Ammon's horn (tissue), 1 donor: ENCODE measurements at places on chromosomes 5 and 9.

- no peak for DNase-seq
Observed at GRCh38 chr9:4225291-4226028, 74.4 kb downstream of the GLIS3 start.

DNA sequence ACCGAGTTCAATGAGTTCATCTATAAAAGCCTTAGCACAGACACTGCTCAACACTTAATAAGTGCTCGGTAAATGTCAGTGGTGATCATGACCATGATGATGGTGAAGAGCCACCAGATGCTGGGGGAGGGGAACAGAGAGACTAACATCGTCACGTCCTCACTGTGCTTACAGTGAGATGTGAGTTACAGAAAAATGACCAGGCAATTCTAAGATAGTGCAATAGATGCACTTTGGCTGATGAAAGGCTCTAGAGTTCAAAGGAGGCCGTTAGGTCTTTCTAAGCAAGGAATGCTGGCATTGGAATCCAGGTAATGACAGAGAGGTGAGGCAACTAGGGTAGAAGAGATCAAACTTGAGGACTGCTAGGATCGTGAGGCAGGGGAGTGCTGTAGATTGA lies 36.7 kb downstream of the ARL15 start:
- no peak for DNase-seq

DNA sequence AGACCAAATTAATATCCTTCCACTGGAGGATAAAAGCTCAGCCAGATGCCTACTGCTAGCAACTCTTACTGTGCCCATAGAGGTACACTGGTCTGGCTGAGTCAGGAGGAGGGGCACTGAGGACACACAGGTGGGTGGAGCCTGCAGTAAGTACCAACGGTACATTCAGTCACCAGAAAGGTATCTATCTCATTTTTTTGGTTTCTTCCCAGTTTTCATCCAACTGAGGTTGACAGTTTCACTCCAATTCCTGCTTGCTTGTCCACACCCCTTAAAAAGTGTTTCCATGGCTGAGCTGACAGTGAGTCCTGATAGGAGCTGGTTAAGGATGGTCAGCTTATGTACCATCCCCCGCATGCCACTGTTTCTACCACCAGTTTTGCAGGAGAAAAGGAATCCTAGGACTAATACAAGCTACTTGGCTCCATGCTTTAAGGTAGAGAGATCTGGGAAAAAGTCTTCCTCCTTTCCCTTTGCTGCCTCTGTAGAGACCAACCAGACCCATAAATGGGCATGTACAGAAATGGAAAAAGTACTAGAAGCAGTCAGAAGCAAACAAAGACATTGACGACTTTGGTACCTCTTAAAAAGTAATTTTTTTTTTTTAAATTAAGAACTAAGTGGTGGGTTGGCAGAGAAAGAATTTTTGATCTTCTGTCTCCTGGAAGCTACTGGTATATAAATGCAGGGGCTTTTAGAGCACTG lies 3.2 kb downstream of the ELL2 start:
- DNase-seq, result no peak

DNA sequence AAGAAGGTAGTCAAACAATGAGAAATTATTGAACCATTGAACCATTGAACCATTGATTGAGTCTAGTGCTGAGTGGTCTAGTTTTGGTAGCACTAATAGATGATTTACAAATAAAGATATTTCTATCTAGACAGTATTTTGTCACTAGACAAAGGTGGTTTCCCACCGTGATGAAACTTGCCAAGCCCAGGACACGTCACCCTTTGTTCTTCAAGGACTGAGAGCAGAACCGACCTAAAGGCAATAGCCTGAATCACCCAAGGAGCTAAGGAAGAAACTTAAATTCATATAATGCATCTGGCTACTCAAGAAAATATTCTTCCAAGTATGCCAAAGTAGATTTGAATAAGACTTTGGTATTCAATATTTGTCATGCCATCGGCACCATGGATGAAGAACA lies 103.3 kb downstream of the ESM1 start:
- no peak for DNase-seq

GRCh38 chr9:122307061-122307460 lies 42.4 kb downstream of the MRRF start:
- DNase-seq, result no peak

DNA sequence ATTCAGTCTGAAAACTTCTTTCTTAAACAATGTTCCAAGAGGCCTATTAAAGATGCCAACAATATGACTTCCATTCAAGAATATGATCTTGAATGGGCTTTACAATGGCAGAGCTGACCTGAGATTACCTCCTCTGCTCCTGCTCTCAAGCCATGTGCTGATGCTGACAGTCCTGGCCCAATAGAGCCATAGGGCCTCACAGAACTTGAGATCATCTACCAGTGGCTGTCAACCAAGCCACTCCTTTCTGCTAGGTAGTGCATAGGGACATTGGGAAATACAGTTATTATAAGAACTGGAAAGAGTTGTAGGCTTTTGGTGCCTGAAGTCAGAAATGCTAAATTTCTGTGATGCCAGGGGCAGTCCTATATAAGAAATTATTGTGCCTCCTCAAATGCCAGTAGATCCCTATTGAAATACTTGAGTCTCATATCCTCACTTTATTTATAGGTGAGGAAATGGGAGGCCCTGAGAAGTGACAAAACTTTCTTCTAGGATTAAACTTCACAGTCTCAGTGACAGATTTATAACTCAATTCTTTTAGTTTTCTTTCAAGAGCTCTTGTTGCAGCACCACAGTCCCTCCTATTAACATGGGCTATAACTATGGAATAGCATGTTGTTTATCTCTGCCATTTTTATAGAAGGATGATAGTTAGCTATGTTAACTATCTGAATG lies 10.9 kb downstream of the GHR start:
- no peak for DNase-seq

- peak; percentile 46 for DNase-seq
Observed at GRCh38 chr5:139177809-139178588, 20.2 kb downstream of the SIL1 start.

GRCh38 chr9:85639675-85640186 lies 102.0 kb downstream of the AGTPBP1 start:
- DNase-seq, result no peak

- DNase-seq, result no peak
Observed at GRCh38 chr5:120564013-120564412, 99.9 kb downstream of the PRR16 start.

DNA sequence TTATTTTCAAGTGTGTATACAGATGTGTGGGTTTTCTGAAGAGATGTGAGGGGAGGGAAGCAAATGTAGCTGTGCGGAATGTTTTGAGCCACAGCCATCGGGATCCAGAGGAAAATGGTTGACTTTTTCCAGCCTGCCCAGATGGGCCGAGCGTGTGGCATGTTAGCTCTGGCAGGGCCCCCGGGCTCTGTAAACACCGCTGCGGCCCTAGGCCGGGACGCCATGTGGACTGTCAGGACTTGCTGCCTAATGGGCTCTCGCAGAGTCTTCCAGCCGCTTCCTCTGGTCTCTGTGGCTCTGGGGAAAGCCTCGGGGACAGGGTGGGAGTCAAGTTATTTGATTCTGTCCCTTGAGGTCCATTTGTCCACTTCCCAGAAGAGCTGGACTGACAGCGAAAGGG lies 109.6 kb upstream of the PTCH1 start:
- DNase-seq, result no peak

GRCh38 chr5:72364951-72365350 lies 44.8 kb downstream of the PTCD2 start:
- no peak for DNase-seq

- no peak for DNase-seq
Observed at GRCh38 chr5:111548348-111548950, 36.1 kb upstream of the STARD4 start.

DNA sequence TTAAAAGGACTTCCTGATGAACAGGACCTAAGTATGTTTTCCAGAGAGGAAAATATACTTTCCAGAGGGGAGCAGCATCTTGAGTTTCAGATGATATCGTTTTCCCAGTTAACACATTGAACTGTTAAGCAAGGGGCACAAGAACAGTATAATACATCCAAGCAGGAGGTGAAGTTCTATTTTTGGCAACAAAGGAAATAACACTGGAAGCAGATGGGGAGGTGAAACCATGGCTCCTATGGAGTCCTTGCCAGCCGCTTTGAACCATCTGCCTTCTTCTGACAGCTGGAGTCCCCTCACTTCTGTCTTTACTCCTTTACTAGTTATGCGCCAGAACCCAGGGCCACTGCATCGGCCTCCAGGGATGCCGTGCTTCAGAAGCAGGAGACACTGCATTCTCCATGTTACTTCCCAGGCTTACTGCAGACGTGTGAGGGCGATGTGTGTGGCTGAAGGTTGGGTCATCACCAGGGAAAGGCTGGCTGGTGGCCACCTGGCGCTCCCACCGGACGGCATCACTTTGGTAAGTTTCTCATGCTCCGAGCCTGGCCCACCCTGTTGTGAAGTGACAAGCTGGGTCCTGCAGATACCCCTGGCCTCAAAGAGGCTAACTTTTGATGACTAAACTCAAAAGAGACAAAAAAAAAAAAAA lies 77.8 kb downstream of the TTLL11 start:
- no peak for DNase-seq

- DNase-seq, result no peak
Observed at GRCh38 chr5:59516161-59516560, 377.4 kb downstream of the PDE4D start.

- no peak for DNase-seq
Observed at GRCh38 chr5:58505971-58506640, 14.9 kb downstream of the GAPT start.

DNA sequence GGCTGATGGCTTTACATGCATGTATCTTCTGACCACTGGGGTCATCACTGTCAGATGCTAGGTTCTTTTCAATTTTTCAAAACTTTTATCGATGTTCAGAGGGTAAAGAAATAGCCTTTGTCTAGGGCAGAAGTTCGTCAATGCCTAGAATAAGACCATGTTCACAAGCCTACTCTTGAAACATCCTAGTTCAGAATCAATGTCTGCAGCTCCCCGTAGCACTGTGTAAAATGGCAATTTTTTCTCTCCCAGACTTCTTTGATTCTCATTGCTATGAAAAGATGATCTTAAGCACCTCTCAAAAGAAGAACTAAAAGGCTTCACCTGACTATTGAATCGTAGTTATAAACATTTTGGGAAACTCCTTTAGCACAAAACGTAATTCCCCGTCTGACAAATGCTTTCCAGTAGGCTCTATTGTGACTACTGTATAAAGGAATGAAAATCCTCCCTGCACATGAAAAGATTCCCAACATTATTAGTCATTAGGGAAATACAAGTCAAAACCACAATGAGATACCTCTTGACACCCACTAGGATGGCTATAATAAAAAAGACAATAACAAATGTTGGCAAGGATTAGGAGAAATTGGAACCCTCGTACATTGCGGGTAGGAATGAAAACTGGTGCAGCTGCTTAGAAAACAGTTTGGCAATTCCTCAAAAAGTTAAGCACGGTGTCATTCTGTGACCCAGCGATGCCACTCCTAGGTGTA lies 263.5 kb downstream of the ARHGAP26 start:
- no peak for DNase-seq
